Immature natural killer cell (primary cell): ENCODE measurements at places on chromosomes 4 and X.

GRCh38 chr4:147638365-147638764, 21.2 kb downstream of the TMEM184C start:
- DNase-seq, result no peak

DNA sequence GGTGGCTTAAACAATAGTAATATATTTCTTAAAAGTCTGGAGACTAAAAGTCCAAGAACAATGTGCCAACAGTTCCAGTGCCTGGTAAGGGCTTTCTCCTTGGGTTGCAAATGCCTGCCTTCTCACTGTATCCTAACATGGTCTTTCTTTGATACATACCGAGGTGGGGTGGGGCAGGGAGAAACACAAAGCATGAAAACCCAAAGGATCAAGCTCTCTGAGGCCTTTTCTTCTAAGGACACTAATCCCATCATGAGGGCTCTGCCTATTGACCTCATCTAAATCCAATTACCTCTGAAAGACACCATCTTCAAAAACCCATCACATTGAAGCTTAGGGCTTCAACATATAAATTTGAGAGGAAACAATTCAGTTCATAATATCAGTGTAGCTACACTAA, 311.3 kb downstream of the GRID2 start:
- DNase-seq, result no peak

- DNase-seq, result no peak
Observed at GRCh38 chrX:69556060-69557011, 52.2 kb downstream of the NALF2 start.

- DNase-seq, result no peak
Observed at GRCh38 chr4:29541757-29542156, 1178.4 kb upstream of the PCDH7 start.

DNA sequence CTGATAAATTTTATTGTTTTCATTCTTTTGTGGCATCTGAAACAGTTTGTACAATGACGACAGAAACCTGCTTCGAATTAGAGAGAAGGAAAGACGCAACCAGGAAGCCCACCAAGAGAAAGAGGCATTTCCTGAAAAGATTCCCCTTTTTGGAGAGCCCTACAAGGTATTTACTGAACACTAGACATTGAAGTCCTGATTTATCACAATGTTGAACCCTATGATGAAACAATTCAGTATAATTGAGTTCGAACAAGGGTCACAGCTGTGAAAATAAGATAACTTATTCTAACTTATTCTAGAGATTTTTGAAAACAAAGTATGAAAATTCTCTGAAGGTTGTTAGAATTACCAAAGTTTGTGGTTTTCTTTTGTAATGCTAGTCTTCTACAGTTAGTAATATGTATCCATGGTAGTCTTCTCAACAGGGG, 111.3 kb downstream of the AFF1 start:
- no peak for DNase-seq

GRCh38 chrX:116272322-116272721, 101.8 kb downstream of the AGTR2 start:
- no peak for DNase-seq

GRCh38 chrX:22097012-22097694, 65.0 kb downstream of the PHEX start:
- no peak for DNase-seq

DNA sequence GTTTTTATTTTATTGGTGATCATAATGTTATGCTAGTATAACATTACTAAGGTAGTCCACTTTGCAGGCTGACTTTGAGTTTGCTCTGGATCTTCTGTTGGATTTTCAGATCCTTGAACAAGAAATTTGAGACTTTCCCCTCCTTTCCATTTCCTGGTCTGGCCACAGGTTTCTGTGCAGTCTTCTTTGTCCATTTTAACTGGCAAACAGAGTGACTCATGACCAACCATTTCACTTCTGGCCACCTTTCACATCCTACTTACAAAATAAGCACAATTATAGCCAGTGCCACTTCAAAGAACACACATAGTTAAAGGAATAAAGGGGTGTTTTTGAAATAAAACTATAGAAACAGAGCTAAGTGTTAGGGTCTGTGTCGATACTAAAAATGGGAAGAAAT, 8.4 kb downstream of the ANK2 start:
- no peak for DNase-seq

- DNase-seq, result no peak
Observed at GRCh38 chr4:160414496-160414895, 1311.6 kb downstream of the RAPGEF2 start.

GRCh38 chr4:104966349-104967033, 180.2 kb upstream of the TET2 start:
- peak; percentile 59 for DNase-seq

- DNase-seq, result no peak
Observed at GRCh38 chr4:100240008-100240407, 49.7 kb upstream of the DDIT4L start.

- no peak for DNase-seq
Observed at GRCh38 chr4:15162465-15163283, 160.4 kb downstream of the CPEB2 start.

GRCh38 chr4:100721490-100721889, 203.7 kb upstream of the EMCN start:
- DNase-seq, result no peak

- DNase-seq, result no peak
Observed at GRCh38 chrX:125289920-125290319, 29.8 kb upstream of the TEX13C start.

DNA sequence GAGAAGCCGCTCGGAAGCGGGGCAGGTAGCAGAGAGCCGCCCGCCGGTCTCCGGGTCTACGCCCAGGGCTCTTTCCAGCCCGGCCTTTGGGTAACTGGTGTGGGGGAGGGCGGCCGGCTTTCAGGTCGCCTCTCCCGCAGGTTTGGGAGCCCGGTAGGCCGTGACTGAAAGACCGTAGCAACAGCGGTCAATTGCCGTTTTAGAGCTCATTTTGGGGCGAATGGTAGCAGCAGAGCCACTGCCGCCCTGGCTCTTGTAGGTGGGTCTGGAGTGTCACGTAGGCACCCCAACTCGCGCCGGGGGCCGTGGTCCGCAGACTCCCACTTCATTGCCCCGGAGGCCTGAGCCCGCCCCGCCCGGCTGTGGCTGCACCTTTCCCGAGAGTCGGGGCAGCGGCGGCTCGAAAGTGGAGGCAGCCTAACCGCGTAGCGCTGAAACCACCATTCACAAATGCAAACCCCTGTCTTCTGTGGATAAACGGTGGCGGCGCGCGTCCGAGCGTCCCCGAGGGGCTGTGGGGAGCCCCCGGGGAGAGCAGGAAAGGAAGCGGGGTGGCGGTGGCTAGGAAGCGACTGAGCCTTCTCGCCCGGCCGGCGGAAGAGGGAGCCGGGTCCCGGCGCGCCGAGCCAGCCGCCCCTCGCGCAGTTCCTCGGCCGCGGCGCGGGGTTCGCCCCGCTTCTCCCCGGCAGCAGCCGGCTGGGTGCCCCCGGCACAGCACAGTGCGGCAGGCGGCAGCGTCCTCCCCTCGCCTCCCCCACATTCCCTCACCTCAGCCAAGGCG, 2185.1 kb upstream of the TENM3 start:
- no peak for DNase-seq

DNA sequence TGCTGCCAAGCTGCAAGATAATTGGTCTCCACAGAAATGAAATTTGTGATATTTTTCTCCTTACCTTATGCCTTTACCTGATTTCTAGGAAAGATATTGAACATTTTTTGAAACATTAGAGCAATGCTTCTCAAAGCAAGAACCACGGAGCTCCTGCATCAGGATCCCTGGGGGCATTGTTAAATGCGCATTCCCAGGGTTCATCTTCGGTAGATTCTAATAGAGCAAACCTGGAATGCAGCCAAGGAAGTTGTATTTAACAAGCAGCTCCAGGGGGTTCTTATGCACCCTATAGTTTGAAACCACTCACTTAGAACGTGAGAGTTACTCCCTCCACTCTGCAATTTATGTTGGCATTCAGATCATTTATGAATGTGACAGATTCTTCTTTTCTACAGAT, 126.2 kb downstream of the SLC39A8 start:
- no peak for DNase-seq

- no peak for DNase-seq
Observed at GRCh38 chr4:152015597-152016302, 254.9 kb upstream of the GATB start.

GRCh38 chr4:43680421-43680820, 768.2 kb downstream of the KCTD8 start:
- DNase-seq, result no peak

DNA sequence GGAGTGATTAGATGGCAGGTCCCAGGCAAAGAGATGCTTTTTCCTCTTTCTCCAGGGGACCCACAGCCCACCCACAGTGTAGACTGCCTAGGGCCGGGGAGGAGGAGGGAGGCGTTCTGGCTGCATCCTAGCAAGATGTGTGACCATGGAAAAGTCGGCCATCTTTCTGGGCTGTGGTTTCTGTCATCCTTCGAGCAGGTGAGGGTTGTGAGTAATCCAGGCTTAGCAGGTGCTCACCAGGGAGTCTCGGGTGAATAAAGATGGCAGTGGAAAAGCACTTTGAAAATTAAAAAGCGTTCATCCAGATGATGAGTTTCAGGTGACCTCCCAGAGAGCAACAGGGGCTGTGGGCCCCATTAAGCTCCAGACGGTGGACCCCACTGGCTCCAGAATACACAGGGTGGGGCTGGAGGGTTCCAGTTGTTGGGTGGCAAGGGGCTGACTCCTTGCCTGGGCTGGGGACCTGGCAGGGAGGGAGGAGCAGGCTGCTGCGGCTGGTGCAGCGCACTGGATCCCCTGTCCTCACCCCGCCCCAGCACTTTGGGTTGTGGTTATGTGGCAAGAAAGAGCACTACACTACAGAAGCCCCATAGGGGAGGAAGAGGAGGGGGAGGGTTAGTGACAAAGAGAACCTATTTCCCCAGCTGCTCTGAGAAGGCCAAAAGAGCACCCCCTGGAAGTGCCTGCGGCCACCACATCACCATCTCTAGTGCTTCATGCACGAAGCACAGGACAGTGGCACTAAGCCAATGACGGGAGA, 23.7 kb downstream of the ELF4 start:
- DNase-seq, result peak; percentile 87

DNA sequence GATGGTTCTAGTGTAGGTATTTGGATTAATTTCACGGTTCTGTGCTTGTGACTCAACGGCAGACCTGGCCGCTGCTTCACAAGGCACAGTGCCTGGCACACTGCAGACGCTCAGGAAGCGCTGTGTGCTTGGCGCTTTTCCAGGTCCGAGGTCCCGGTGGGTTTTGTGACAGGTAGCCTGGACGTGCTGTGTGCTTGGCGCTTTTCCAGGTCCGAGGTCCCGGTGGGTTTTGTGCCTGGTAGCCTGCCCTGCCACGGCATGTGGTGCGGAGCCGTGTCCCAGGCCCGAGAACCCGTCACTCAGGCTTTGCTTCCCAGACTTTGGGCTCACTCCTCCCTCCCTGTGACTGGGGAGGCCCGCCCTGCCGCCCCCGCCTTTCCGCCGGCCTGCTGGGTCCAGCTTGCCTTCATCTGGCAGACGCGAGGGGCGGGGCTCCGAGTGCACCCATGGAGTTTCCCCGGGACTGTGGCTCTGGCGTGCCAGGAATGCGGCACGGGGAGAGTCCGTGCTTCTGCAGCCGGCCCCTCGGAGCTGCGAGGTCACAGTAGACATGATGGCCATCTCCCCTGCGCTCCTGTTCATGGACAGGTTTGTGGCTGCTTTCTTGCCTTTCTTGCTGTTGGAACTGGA, 44.2 kb downstream of the TBC1D14 start:
- no peak for DNase-seq

GRCh38 chrX:30661228-30661627, 8.0 kb downstream of the GK start:
- no peak for DNase-seq

GRCh38 chr4:18981234-18981615, 959.7 kb upstream of the LCORL start:
- no peak for DNase-seq

DNA sequence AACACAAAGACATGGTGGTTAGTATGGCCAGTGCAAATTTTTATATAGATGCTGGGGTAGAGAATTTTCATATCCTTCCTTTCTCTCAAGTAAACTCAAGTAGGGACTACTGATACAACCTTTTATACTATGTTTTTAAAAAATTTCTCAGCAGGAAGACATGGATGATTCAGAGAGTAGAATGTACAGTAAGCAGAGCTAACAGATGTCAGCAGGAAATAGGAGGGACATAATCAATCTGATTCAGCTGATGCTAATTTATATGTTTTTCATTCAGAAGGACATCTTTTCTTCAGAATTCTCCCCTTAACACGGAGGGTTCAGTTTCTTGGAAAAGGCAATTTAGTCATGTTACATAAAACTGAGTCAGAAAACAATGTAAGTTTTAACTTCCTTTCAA, 95.4 kb downstream of the GRIA2 start:
- no peak for DNase-seq
